ENCODE measurements at places on chromosomes 6 and 20.

GRCh38 chr6:11188161-11188915, 44.1 kb downstream of the NEDD9 start:
- DNase-seq = no peak

DNA sequence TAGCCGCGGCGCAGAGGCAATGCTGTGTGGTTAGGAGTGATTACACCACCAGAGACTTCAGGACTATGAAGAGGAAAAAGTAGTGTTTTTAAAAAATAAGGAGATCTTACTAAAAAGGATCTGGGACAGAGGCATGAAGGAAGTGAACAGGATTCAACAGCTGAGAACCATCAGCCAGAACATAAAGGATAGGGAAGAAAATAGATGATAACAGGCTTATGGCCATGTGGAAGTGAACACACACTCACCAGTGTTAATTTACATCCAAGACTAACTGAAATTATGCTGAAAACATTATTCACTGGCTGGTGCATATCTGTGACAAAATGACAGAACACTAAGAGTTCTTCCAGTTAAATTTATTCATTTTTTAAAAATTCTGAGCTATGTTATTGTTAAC, 47.5 kb upstream of the BCLAF1 start:
- DNase-seq = no peak

DNA sequence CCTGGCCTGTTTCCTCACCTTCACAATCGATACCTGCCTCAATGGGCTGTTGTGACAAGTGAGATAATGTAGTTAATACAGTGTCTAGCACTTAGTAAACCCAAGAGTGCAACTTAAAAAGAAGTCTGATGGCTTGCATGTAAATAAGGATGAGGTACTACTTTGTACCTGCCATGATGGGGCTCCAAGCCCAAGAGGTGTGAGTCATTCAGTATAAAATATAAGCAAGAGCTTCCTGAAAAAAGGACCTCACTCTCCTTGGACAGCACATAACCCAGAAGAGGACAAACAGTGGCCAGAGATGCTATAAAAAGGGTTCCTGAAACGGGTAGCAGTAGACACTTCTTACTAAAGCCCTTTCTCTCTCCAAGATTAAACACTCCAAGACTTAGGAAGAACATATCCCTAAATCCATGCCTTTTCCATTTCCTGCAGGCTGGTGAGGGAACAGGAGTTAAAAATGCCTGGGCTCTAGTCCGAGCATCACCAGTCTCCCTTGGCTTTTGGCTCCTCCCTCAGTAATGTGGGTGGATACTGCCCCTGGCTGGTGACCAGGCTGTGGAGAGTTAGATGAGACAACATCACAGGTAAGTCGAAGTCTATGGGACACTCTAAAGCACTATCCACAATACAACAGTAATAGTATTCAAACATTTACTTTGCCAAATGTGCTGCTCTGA, 4.3 kb downstream of the UBE2V1 start:
- no peak for DNase-seq

DNA sequence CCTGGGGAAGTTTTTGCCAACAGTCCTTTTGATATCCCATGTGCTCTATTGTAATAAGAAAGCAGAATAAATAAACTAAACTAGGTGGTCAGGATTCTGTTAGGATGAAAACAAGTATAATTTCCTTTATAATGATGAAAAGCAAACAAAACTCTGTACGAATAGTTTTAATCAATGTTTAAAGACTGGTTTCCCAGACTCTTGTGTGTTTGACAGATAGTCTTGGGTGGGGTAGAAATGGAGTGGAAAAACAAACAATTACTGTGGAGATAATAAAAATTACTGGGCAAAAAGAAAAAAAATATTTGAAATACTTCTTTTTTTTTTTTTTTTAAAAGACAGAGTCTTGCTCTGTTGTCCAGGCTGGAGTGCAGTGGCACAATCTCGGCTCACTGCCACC, 152.1 kb upstream of the FLRT3 start:
- no peak for DNase-seq

DNA sequence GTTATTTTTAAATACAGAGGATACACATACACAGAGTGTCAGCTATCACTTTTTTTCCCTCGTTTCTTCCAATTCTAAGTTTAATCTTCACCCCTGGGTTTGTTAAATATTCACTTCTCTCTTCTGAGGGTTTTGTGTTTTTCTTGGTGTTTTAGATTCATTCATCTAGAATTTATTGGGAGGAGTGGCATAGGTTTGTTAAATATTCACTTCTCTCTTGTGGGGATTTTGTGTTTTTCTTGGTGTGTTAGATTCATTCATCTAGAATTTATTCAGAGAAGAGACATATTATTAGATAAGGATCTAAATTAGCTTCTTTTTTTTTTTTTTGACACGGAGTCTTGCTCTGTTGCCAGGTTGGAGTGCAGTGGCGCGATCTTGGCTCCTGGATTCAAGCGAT, 3.9 kb downstream of the GTF2H5 start:
- DNase-seq = no peak

GRCh38 chr6:107827541-107827940, 3.4 kb upstream of the SCML4 start:
- DNase-seq = no peak

- DNase-seq = no peak
These were observed 40.3 kb downstream of the KIF6 start for GRCh38 chr6:39684790-39685488.

- DNase-seq = no peak
These were observed 28.9 kb upstream of the SUMO4 start for GRCh38 chr6:149371154-149371553.

DNA sequence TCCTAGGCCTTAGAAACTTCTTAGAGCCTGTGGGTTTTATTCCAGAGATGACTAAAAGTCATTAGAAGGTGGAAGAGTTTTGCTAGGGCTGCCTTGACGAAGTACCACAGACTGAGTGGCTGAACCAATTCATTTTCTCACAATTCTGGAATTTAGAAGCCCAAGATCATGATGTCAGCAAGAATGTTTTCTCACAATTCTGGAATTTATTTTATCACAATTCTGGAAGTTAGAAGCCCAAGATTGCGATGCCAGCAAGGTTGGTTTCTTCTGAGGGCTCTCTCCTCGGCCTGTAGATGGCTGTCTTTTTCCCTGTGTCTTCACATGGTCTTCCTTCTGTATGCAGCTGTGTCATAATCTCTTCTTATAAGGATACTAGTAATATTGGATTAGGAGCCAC, 672.9 kb upstream of the MARCKS start:
- no peak for DNase-seq

DNA sequence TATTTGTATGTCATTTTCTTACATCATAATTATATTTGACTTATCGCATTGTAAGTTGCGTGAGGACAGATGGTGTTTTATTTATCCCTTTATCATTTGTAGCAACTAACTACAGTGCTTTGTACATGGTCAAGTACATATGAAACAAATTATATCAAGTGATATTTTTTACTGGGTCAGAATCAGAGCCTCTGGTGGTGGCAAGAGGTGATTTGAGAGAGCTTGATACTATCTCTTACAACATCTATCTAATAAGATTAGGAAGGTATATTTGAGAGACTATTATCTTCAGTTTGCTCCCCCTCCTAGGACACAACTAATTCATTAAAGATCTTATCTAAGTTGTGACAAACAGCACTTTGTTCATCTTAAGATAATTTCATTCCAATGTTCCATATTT, 47.7 kb downstream of the BCKDHB start:
- no peak for DNase-seq

- no peak for DNase-seq
These were observed 35.5 kb downstream of the ASCC3 start for GRCh38 chr6:100845676-100846075.

- DNase-seq = no peak
These were observed 99.5 kb upstream of the ZNFX1 start for GRCh38 chr20:49377326-49377725.

GRCh38 chr20:44054118-44054517, 132.9 kb downstream of the JPH2 start:
- no peak for DNase-seq

DNA sequence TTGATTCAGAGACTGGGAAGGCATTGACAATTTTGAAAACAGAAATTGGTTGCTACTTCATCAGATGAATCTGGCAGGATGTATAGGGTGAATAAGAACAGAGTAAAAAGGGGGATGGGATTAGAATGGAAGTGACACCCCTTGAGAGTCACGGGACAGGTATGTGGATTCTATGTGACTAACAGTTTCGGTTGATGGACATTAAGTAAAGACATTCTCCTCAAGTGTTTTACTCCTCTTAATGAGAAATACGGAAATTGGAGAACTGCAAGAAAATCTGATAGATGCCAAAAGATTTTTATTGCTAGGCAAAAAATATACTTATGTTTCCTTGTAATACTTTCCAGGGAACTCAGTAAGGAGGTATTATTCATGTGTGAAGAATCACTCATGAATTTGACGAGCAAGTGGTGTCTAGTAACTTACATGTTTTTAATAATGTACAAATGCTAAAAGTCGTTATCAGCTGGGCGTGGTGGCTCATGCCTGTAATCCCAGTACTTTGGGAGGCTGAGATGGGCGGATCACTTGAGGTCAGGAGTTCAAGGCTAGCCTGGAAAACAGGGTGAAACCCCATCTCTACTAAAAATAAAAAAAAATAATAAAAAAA, 135.8 kb downstream of the KIF16B start:
- no peak for DNase-seq

DNA sequence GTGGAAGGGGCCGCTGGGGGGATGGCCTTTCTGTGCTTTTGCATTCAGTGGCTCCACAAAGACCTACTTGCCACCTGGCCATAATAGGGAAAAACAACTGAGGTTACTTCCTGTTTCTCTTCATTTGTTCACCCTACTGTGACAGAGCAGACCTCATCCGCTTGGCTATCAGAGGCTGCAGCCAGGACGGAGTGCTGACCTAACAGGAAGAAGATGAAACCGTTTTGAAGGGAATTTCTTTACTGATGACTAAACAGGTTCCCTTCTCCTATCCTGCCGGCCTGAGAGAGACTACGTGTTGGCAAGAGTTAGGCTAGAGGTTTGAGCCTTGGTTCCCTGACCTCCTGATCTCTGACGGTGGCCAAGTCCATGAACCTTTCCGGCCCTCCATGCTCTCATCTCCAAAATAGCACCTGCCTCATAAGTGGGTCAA, 21.3 kb downstream of the PRR18 start:
- no peak for DNase-seq

GRCh38 chr6:21935561-21936028, 342.0 kb downstream of the SOX4 start:
- peak; percentile 28 for DNase-seq

GRCh38 chr20:1856424-1856823, 38.8 kb upstream of the SIRPA start:
- no peak for DNase-seq

DNA sequence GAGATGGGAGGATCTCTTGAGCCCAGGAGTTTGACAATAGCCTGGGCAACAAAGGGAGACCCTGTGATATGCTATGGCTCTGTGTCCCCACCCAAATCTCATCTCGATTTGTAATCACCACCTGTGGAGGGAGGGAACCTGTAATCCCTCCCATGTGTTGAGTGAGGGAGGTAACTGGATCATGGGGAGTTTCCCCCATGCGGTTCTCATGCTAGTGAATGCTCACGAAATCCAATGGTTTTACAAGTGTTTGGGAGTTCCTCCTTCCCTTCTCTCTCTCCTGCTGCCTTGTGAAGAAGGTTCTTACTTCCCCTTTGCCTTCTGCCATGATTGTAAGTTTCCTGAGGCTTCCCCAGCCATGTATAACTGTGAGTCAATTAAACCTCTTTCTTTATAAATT, 3.4 kb downstream of the NUDT3 start:
- DNase-seq = no peak

DNA sequence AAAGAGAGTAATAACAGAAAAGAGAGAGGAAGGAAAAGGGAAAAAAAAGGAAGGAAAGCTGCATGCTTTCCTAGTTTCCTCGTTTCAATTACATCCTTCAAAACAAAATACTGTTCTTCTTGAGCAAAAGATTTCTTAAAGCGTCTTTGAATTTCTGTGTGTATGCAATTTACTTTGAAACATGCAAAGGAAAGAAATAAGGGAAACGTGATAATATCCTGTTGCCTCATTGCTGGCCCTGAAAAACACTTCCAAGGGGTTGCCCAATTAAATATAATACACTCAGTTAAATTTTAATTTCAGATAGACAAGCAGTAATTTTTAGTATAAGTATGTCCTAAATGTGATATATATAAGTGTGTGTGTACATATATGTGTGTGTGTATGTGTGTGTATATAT, 51.2 kb upstream of the TPD52L1 start:
- DNase-seq = no peak

DNA sequence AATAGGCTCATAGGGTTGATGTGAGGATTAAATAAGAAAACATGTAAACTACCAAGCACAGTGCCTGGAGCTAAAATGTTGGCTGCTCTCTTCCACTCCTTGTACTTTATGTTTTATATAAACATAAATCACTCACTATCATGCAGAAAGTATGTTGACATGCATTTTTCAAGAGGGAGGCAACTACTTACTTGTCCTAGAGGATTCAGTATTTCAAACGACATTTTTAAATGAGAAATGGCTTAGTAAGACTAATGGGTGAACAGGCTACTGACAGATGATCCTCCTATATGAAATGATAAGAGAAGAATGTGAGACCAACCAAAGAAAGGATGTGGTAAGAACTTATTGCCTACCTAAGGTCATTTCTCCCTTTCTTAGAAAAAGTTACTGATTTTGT, 21.0 kb downstream of the LATS1 start:
- no peak for DNase-seq

GRCh38 chr6:903761-904160, 210.8 kb upstream of the EXOC2 start:
- DNase-seq = no peak

DNA sequence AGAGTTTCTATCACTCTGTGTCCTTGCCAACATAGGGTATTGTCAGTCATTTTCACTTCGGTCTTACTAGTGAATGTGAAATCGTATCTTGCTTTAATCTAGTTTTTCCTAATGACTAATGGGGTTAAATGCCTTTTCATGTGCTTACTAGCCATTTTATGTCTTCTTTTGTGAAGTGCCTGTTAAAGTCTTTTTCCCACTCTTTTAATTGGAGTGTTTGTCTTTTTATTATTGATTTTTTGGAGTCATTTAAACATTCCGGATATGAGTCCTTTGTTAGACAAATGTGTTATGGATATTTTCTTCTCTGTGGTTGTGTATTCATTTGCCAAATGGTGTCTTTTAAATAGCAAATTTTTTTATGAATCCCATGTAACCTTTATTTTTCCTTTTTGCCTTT, 194.6 kb downstream of the CDH26 start:
- DNase-seq = no peak

GRCh38 chr6:34247481-34248197, 1.2 kb downstream of the SMIM29 start:
- peak; percentile 44 for DNase-seq

DNA sequence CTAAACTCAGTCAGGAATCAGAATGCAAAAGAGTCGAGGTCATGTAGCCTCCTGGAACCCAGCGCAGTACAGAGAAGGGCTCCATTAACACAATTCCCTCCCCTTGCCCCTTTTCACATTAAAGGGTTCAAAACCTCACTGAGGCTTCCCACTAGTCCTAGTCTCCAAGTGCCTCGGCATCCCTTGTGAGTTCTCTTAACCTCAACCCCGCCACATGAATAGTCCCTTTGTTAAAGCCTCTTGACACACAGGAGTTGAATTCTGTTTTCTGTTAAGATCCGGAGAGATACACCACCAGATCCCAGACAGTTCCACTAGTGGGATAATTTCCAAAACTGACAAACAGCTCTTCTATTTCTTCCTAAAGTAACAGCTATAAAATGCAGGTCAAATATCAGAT, 17.8 kb downstream of the PTPRT start:
- no peak for DNase-seq

- DNase-seq = no peak
These were observed 1028.3 kb upstream of the EYS start for GRCh38 chr6:66735106-66735890.

GRCh38 chr20:33843854-33844253, 32.7 kb downstream of the CHMP4B start:
- no peak for DNase-seq

GRCh38 chr6:21907291-21907690, 313.7 kb downstream of the SOX4 start:
- no peak for DNase-seq
